ENCODE measurements at places on chromosomes 1 and 21.

- no peak for DNase-seq
These were observed 106.7 kb downstream of the MIS18A start for GRCh38 chr21:32172106-32172505.

DNA sequence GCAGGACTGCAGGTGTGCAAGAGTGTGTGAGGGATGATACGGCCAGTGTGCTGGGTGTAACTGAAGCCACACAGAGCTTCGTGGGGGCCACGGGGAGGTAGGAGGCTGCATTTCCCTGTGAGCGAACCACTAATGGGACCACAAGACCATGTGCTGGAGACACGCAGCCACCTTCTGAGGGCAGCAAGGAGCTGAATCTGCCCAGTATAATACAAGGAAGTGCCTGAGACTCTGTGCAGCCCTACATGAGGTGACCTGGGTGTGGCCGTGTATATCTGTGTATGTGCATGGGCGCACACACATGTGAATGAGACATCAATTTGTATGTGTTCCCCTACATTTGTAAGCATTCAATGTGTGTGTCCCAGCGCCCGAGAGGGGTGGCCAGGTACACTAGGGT lies 50.8 kb downstream of the CHD5 start:
- no peak for DNase-seq

GRCh38 chr1:210074904-210075303 lies 136.9 kb downstream of the SYT14 start:
- DNase-seq: no peak

GRCh38 chr1:206930210-206930798 lies 8.6 kb upstream of the FCMR start:
- DNase-seq: no peak

DNA sequence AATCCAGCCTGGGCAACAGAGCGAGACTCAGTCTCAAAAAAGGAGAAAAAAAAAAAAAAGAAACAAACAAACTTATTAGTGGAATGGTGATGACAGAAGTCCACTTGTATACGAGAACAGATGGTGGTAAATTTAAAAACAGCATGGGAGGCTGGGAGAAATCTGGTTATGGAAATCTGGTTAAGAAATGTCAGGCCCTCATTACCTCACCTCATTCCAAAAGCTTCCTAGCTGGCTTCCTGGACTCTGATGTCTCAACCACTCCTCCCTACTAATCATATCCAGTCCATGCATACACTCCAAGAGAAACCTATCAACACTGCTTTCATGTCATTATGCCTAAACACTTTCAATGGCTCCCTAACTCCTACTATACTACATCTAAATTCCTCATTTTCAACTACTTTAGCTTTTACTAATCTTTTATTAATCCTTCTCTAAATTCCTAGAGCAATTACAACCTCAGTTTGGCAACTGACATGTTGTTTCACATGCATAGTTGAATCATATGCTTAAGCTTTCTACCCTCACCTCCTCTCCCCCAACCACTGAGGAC lies 52.9 kb downstream of the FOXJ3 start:
- DNase-seq: no peak

DNA sequence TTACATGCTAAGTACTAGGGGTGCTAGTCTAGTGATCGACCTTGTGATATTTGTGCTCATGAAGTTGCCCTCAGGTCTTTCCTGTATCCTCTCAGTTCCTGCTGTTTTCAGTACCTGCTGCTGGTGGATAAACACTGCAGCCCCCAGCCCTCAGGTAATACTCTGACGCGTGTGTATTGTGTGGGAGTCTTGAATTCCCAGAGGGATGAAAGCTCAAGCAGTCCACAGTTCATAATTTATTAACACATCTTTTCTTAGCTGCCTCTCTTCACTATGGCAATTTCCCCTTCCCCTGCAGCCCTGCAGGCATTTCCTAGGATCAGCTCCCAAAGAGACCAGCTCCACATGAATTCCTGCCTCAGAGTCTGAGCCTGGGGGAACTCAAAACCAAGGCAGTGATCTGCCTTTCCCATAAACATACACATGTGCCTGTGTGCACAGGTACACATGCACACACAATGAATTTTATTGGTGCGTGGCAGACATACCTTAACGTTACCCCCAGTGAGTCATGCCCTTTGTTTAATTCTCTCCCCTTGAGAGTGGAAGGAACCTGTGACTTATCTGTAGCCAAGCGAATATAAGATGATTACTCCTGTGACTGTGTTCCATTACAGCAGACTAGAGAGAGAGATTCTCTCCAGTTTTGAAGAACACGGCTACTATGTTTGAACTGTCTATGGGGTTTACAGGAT lies 14.1 kb upstream of the HMGCS2 start:
- DNase-seq: no peak

DNA sequence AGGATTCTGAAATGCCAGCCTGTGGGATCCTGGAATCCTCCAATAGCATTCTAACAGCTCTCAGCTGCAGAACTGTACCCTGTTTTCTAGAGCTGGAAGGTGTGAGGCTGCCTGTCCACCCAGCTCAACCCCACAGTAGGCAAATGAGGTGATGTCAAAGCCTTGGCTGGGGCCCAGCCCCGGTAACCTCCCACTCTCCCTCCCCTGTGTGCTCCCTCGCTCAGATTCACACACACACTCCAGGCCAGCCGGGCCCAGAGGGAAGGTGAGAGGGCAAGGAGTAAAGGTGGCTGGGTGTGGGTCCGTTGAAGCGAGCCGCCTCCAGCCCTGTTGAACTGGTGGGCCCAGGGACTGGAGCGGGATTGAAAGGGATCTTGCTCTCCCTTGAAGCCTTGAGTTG lies at the start of gene BSND:
Gene BSND, plus strand, starts transcription at position 257 of the 400 bp plus-strand sequence. CDS start 254 bp downstream, outside the sequence.
- no peak for DNase-seq

- DNase-seq: no peak
These were observed 130.6 kb downstream of the AKT3 start for GRCh38 chr1:243719476-243719875.

DNA sequence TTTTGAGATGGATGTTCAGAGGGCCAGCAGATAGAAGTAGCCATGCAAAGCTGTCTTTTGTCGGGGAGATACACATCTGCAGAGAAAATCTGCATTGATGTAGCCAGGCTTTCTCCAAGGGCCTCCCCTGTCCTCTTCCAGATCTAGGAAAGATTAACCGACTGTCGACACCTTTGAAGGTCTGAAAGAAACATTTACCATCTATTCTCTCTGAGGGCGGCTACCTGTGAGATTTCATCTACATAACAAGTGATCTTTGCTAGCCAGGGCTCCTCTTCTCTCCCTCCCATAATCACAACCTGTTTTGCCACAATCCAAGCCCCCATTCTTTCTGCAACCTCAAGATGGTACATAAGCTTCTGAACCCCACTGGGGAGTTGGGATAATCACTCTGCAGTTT lies 193.6 kb downstream of the RGS7 start:
- no peak for DNase-seq

GRCh38 chr1:241611063-241611462 lies 29.1 kb downstream of the CHML start:
- DNase-seq: no peak

Measured in nephron progenitor cell (in vitro differentiated cells).